ENCODE measurements at places on chromosomes 1 and 21.

DNA sequence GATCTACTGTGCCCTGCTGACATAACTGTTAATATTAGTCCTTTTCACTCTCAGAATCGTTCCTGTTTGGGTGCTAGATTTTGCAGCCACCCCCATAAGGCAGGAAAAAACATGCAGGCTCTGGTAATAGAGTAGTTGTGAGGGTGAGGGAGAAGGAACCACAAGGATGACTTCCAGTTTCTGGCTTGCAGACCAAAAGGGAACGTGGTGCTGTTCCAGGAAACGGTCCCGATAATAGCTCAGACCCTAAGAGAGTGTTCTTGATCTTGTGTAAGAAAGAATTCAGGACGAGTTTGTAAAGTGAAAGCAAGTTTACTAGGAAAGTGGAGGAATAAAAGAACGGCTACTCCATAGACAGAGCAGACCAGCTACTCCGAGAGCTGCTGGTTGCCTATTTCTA is 50.7 kb upstream of the RHOU start:
- no peak for DNase-seq

DNA sequence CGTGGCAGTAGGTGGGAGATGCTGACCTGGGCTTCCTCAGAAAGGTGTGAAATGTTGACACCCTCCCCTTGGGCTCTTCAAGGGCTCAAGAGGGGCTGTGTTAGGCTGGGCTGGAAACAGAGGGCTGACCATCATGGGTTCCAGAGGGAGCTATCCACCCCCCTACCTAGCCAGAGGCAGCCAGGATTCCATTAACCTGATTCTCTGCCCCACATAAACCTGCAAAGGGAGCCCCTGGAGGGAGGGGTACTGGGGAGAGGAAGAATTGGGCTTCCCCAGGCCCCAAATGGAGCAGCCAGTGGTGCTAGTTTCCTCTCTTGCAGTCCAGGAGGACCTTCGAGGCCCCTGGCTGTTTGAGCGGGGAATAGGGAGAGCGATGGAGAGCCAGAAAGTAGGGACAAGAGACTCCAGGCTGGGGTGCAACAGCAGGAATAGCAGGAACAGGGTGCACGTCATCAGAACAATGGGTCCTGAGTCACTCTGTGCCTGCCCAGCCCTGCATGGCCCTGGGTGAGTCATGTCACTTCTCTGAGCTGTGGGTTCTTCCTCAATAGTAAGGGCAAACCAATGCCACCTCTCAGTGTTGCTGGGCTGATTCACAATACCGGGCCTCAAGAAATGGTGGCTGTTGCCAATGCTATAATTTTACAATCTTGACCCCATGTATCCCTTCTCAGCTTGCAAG is 121.2 kb downstream of the EPHB2 start:
- DNase-seq, result no peak

DNA sequence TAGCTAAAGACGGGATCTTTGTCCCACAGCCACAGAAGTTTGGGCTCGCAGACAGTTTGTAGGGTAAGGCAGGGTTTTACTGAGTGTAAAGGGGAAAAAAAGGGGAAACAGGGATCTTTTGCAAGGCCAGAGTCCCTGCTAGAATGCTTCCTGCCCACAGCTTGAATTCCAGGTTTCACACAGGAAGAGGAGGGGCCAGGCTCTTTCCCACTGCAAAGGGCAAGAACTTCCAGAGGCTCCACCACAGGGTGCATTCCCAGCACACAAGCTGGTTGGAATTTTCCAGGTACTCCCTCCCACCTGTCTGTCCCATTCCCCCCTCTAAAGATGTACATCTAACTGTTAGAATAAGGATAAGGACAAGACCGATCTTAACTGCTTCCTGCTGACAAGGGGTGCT is 1126.9 kb downstream of the KCNT2 start:
- no peak for DNase-seq

DNA sequence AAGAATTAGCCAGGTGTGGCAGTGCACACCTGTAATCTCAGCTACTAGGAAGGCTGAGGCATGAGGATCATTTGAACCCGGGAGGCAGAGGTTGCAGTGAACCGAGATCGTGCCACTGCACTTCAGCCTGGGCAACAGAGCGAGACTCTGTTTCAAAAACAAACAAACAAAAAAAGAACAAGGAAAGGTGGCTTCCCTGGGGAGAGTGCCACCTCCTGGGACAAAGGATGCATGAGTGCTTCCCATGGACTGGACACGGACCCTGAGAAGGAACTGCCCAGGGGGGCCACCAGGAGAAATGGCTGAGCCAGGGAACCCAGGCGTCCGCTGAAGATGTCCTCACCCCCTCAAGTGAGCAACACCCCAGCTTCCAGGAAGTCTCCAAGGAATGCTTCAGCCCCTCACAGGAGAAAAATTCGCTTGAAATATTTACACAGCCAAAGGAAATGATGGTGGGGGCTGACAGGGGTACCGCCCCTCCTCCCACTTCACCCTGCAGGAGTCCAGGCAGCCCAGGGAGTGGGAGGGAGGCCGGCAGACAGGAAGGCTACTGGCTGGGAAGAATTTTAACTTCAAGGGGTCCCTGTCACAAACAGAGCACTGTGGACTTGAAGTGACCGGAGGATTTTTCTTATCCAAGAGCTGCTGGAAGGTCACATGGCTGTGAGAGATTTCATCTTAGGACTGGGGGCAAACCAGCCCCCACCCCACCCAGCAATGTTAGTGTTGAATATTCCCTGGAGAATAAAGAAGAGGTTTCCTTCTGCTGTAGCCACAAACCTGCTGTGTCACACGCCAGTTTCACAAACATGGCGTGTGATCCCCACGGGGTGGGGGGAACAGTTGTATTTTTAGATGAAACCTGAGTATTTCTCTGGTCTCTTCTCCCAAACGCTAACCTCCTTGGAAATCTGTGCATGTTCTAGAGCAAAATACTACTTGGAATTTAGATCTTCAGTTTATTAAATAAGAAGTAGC is 90.8 kb upstream of the SLC25A33 start:
- no peak for DNase-seq

GRCh38 chr1:215824245-215824644 is 257.1 kb downstream of the KCTD3 start:
- no peak for DNase-seq

- no peak for DNase-seq
Measured at GRCh38 chr1:238982736-238983135, 403.6 kb upstream of the CHRM3 start.

GRCh38 chr1:19359357-19359756 is 47.2 kb downstream of the SLC66A1 start:
- no peak for DNase-seq

DNA sequence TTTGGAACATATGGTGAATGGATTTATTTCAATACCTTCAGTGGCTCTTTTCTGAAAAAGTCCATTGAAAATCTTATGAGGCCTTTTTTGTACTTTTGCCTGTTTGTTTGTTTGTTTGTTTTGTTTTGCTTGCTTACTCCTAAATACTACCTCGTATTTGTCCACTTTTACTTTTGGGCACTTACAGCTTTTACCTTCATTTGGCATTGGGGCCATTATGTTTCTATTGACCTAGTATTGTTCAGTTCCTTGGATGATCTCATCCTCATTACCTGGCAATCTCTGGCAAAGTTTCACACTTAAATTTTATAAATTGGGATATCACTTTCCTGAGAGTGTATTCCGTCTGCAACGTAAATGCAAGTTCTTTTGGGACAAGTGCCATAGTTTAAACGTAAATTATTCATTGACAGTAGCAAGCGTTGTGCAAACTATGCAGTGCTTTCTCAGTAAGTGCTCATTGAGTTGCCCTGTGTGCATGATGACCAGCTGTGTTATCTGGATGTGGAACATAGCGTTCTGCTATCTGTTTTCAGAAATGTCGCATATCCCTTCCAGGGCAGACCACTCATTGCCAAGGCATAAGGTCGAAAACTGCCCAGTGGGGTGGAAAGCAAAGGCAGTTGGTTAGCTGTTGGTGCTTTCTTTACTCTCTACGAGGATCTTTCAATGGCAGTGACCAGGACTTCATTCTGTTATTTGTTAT is 51.1 kb downstream of the LRRC8D start:
- DNase-seq, result no peak

GRCh38 chr1:152252157-152252556 is 28.2 kb upstream of the HRNR start:
- DNase-seq, result no peak

- no peak for DNase-seq
Measured at GRCh38 chr1:48043622-48044021, 46.4 kb upstream of the TRABD2B start.

DNA sequence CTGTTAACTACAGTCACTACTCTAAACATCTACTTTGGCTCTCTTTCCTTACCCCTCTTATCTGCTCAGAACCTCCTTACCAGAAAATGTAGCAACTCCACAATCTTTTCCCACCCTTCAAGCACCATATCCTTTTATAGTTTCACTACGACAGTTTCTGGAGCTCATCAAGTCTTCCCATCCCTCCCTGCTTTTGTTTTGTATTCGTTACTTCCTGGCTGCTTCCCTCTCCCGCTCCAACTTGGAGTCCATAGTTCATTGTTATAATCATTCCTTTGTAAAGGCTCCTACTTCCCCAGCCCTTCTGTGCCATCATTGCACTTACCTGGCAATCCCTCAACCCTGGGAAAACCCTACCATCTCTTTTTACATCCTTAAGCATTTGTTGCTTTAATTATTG is 18.0 kb downstream of the MPZL1 start:
- DNase-seq, result no peak

- DNase-seq, result no peak
Measured at GRCh38 chr1:30889511-30889910, 19.0 kb downstream of the SDC3 start.

DNA sequence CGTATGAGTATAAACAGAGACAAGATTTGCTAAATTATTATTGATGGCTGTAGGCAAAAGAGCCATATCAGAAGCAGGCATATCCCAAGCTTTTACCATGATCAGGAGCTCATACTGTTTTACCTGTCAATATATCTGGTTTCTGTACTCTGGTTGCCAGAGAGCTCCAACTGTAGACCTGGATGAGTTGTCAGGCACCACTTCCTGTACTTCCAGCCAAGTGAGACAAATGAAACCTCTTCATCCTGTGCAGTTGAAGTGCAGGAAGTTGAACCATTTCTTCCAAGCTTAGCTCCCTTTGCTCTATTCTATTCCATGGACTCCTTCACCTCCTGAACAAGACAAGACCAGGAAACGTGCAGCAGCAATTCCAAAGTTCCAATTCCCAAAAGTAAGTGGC is 115.6 kb downstream of the ZNF281 start:
- no peak for DNase-seq

DNA sequence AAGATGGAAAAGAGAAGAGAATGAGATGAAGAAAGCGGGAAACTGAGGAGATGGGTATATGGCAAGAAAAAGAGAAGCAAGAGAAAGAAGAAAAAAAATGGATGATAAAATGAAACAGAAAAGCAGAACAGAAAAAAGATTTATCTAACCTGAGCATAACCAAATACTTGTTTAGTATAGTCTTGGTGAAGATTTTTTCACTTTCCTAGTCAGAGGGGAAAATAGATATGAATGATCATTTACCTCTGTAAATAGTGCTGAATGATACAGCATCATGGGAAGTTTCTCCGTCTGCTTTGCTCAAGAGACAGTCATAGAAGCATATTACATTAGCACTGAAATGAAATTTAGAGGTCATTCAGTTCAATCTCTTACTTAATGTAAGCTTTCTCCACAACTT is 36.1 kb upstream of the PLPPR4 start:
- no peak for DNase-seq

DNA sequence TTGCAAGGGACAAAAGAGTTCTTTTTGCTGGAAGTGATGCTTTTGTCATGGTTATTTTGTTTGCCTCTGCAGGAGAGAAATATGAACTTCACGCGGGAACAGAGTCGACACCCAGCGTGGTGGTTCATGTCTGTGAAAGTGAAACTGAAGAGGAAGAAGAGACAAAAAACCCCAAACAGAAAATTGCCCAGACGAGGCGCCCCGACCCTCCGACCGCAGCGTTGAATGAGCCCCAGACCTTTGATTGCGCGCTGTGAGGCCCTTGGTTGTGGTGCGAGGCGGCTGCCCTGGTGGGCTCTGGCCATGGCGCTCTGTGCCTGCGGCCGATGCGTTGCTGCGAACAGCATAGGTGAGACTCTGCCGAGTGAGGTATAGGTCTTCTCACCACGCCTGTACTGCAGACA is 20.9 kb upstream of the NCMAP start:
- DNase-seq, result peak; percentile 63

GRCh38 chr1:241608379-241609033 is 31.7 kb downstream of the CHML start:
- DNase-seq, result no peak
